ENCODE measurements at places on chromosomes 5 and 9. TPM values are rescaled to one million over a fixed set of nuclear protein-coding genes. Genes with fewer than 3 reads are reported as not detected.

Gene ESM1
- polyA plus RNA-seq: not detected

Gene CTXN3
- polyA plus RNA-seq: not detected

Gene SHOC1
- not detected for polyA plus RNA-seq

Gene LRRC19
- polyA plus RNA-seq: not detected

Gene DPP7
- 71.8 TPM for polyA plus RNA-seq

Gene GPRIN1
- polyA plus RNA-seq: 6.1 TPM

Gene MYMK
- not detected for polyA plus RNA-seq

Gene S1PR3
- polyA plus RNA-seq: 43.0 TPM

Gene NEUROG1
- not detected for polyA plus RNA-seq

Gene ENTPD8
- 0.41 TPM for polyA plus RNA-seq

Gene IL12B
- 0.05 TPM for polyA plus RNA-seq

Gene AJM1
- polyA plus RNA-seq: 3.0 TPM

Gene DRD1
- polyA plus RNA-seq: 0.90 TPM

Gene TMOD1
- 0.80 TPM for polyA plus RNA-seq

Gene GCNT1
- 1.0 TPM for polyA plus RNA-seq

Gene ARL15
- polyA plus RNA-seq: 8.6 TPM

Gene GKAP1
- 6.1 TPM for polyA plus RNA-seq

Gene SLC31A1
- 21.6 TPM for polyA plus RNA-seq

Gene ZNF879
- polyA plus RNA-seq: 1.2 TPM

Gene FIBCD1
- polyA plus RNA-seq: 5.0 TPM

Gene OCLN
- polyA plus RNA-seq: 11.4 TPM

Gene DOCK2
- polyA plus RNA-seq: 4.0 TPM

Gene SPRY4
- 3.3 TPM for polyA plus RNA-seq

Gene PCSK1
- polyA plus RNA-seq: 0.14 TPM

Gene PLPPR1
- polyA plus RNA-seq: 0.04 TPM

Gene UCK1
- 26.5 TPM for polyA plus RNA-seq

Gene CDX1
- polyA plus RNA-seq: not detected

Measured in A549 (cell line).